ENCODE measurements at places on chromosomes 2 and 18.

DNA sequence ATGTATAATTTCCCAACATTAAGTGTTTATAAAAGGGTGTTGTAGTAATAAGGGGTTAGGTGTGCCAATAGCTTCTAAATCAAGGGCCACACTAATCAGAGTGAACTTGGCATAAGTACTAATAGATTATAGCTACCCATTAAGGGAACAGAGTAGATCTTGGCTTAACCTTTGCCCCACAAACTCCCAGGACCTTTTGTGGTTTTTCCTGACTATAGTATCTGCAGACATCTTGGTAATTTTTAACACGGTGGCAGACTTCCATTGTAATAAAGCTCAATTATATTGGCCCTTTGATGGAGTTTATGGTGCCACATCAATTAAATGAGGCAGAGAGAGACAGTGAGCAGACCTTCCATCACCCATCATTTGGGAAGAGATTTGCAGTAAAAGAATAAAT, 358.5 kb upstream of the HNRNPA3 start:
- DNase-seq = no peak

GRCh38 chr18:668260-668659, 10.8 kb downstream of the TYMS start:
- no peak for DNase-seq

DNA sequence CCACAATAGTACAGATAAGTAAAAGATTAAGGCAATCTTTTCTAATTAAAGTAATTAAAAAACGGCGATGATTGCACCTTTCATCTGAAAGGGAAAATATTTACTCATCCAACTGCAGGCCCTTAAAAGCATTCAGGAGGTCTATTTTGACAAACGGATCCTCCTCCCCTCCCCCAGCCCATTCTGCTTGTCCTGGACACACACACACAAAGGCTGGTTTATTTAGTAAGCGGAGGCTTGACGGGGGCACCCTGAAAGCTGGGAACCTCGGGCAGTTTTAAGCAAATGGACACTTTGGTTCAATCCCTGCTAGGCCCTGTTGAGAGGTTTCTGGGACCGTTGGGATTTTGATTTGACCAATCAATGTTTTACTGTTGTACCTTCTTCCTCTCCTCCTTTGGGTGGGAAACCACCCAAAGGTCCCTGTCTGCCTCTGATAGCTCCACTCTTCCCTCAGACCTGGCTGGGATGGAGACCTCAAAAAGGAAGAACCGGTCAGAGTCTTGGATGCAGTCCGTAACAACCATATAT, 135.8 kb upstream of the HAAO start:
- DNase-seq = no peak

GRCh38 chr2:24210723-24211122, 35.9 kb downstream of the FAM228A start:
- no peak for DNase-seq

GRCh38 chr2:49973917-49974368, 819.6 kb upstream of the FSHR start:
- peak; percentile 23 for DNase-seq

- no peak for DNase-seq
Observed at GRCh38 chr2:128342550-128342949, 23.9 kb upstream of the HS6ST1 start.

GRCh38 chr2:212539072-212539880, 674 bp upstream of the ERBB4 start:
- no peak for DNase-seq

Measured in CD4-positive, alpha-beta memory T cell (primary cell).